ENCODE measurements at places on chromosomes 3 and 15.

DNA sequence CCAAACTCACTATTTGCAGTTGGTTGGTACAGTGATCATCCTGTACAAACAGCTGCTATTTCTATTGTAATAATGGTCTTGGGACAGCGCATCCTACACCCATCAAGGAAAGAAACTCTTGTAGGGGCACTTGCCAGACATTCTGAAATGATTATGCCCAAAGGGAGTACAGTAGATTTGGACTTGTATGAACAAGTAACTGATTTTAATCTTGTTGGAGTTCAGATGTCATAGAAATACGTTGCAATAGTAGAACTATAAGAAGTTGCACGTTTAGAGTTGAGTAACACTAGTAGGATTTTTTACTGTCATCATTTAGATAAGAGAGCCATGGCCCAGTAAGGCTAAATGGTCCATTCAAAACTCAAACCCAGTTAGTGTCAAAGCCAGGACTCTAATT, 192.8 kb downstream of the SATB1 start:
- DNase-seq = no peak

GRCh38 chr15:54273928-54274327, 295.7 kb downstream of the UNC13C start:
- no peak for DNase-seq

DNA sequence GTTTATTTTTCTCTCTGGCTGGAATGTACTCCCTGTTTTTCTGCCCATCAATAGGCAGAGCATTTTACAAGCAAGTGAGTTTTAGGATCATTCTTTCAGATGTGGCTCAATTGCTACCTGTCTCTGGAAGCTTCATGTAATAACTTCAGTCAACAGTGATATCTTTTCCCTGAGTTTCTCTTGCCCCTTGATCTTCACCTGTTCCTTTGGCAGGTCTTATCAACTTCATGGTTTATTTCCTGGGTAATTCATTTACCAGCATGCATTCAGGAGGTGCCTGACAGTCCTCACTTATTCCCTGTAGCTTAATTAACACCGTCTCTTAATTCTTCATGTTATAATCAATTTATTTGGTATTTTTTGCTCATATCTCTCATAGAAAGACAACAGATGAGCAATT, 184.8 kb upstream of the CTDSPL start:
- DNase-seq = no peak

GRCh38 chr15:71288348-71288955, 173.2 kb downstream of the THSD4 start:
- no peak for DNase-seq

- peak; percentile 46 for DNase-seq
Measured at GRCh38 chr3:194870394-194871110, 184.9 kb downstream of the FAM43A start.
